ENCODE measurements at places on chromosomes 16 and 17.

- DNase-seq, result no peak
Observed at GRCh38 chr17:64718058-64718457, 56.0 kb upstream of the SMURF2 start.

DNA sequence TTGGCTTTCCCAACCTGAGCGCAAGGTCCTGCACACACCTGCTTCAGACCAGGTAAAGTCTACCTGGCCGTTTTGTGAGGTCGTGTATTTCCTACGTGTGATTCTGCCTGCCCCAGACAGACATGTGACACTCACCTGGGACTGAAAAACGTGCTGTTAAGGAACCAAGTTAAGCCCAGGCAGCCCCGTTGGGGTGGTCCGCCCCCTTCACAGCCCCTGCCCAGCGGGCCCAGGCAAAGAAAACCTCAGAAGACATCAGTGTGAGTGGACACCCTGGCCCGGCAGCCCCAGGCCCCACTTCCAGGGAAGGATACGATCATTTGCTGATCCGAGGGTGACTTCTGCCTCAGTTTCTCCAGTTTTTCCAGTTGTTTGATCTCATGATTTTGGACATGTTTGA is 4.7 kb downstream of the CIBAR2 start:
- DNase-seq, result no peak

DNA sequence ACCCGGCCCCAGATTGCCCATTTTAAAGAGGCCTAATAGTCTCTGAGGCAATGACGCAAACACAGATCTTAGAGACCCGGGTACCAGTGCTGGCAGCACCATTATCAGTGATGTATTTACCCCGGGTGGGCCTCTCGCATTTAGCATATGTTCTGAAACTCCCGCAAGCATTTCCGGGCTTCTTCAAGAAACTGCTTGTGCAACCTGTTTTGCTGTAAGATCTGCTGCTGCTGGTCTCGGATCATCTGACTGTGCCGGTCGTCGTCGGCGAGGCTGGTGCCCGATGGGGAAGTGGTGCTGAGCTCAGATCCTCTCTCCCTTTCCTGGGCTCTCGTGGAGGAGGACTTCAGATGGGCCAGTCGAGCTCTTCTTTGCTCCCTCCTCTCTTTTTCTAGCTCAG is 12.5 kb downstream of the CEP295NL start:
- no peak for DNase-seq

- DNase-seq, result no peak
Observed at GRCh38 chr16:75702242-75702641, 981 bp upstream of the DUXB start.

DNA sequence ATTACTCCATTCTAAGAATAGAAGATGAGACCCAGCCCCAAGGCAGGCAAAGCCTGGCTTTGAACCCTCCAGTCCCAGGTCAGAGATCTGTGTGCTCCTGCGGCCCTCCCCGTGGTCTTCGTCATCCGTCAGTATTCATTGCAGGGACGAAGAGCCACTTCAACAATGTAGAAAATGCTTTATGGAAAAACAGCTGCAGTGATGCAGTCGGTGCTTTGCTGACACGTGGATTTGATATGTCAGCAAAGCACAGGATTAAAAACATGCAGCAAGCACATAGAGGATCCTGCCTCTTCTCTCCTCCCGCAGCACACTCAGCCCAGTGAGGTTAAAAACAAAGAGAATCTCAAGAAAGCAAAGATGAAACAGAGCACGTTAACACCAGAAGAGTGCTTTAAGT is 117.1 kb upstream of the AXIN2 start:
- DNase-seq, result no peak

- DNase-seq, result no peak
Observed at GRCh38 chr17:34378664-34379101, 15.7 kb upstream of the CCL1 start.

- DNase-seq, result no peak
Observed at GRCh38 chr17:76139801-76140660, 1.0 kb downstream of the FOXJ1 start.

DNA sequence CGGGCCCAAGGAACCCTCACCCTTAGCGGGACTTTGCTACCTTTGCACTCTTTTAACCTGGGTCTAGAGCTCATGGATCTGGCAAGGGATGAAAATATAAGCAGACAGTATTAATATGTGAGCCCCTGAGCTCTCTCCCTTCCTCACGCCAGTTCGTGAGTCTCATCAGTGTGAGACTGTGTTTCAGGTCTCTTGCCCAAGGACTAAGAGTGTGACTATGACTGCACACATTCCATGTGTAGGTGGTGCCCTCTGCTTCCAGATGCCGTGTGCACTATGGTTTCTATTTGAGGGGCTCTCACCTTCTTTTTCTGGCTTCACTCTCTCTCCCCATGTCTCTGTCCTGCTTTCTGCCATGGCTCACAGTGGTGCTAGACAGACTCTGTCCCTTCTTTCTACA is 40.5 kb downstream of the DHRS7B start:
- no peak for DNase-seq

DNA sequence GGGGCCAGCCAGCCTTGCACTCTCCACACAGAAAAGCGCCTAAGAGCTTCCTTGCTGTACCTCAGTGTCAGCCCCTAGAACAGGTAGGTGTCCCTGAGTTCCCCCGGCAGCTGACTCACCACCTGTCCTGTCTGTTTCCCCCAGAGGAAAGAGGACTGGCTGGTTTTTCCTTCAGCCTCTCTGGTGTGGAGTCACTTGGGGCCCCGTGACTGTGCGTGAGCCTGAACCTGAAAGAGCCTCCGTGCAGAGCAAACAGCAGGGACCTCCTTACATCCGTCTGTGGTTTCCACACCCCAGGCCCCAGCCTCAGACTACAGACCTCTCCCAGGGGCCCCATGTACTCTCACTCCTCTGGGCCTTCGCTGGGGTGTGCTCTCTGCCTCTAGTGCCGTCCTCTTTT is 87.8 kb downstream of the GNAO1 start:
- DNase-seq, result no peak

DNA sequence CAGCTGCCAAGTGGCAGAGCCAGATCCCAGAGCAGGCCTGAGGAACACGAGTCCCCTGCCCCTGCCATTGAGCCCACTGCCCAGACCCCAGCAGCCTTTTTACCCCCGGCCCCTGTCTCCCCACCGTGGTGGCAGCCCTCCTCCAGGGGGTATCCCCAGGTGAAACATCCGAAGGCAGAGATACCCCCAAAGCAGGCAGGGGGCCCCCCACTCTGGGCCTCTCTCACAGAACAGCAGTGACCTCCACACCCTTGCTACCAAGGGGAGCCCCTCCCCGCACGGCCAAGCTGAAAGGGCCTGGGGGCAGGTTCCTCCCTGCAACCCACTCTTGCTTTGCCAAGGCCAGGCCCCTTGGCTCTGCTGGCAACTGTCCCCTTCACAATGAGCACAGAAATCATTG is 142.2 kb downstream of the ENGASE start:
- no peak for DNase-seq

DNA sequence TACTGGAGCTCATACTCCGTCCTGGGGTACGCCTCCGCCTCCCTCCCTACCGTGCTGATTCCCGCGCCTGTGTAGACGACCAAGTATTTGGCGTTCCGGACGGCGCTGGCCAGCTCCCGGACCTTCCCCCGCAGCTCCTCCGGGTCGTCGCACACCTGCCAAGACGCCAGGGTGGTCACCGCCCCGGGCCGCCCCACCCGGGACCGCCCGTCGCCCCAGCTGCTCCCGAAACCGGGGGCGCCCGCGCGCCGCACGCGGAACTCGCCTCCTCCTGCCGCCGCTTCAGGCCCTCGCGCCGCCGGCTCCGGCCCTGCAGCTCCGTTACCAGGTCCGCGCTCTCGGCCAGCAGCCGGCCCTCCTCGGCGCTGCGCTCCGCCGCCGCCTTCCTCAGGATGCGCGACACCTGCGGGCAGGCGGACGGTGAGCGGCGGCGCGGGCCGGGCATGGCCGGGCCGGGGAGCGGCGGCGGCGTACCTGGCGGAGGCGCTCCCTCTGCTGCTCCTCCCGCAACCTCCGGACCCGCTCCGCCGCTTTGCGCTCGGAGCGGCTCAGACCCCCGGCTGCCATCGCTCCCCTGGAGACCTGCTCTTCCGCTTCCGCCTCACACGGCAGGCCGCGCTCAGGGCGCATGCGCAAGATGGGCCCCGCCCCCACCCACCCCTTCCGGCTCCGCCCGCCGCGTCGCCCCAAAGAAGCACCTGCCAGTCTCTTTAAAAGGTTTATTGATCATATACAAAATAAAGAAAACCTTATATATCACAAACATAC is at the start of gene SIRT7:
TSS of gene SIRT7 (minus strand) at position 612 of the 768 bp plus-strand sequence. CDS start at position 567, 45 bp downstream.
- DNase-seq, result peak; percentile 77

GRCh38 chr17:5506307-5506706 is 19.9 kb downstream of the MIS12 start:
- no peak for DNase-seq

DNA sequence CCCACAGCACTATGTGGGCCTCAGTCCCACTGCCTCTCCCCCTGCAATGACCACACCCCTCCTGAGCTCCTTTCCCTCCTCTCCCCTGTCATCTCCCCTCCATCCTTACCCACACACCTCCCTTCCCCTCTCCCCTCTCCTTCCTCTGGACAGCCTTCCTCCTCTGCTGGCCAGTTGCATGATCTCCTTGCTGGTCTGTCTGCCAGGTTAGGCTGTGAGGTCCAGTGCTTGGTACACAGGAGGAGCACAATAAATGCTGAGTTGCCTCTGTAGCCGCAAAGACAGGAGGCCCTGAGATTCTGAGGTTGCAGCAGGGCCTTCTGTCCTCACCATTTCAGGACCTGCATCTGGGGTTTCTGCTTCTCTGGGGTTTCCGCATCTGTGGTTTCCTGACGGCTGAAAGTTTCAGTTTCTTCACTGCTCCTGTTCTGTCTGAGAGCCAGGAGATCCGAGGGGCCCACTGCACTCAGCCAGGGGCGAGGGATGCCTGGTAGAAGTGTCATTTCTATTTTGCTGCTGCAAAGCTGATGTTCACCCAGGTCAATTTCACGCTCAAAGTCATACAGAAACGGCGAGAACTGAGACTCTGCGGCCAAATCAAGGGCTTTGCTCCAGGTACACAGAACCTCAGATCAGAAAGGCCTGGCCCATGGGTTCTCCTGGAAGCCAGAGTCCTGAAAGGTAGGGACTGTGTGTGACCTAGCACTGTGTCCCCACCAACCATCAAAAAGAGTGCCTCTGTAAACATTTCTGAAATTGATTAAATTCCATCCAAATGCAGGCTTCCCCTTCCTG is 4.6 kb upstream of the SLC12A3 start:
- no peak for DNase-seq

DNA sequence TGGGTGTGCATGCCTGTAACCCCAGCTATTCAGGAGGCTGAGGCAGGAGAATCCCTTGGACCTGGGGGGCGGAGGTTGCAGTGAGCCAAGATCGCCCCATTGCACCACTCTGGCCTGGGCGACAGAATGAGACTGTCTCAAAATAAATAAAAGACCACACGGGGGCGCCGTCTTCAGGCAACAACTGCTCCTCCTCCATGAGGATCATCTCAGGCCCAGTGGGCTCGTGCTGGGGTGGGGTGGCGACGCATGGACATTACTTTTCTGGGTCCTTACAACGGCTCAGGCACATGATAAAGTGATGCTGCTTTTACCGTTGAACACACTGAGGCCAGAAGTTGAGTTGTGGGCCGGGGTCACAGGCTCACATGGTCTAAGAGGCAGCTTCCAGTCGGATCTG is 56.2 kb downstream of the PRMT7 start:
- DNase-seq, result no peak

DNA sequence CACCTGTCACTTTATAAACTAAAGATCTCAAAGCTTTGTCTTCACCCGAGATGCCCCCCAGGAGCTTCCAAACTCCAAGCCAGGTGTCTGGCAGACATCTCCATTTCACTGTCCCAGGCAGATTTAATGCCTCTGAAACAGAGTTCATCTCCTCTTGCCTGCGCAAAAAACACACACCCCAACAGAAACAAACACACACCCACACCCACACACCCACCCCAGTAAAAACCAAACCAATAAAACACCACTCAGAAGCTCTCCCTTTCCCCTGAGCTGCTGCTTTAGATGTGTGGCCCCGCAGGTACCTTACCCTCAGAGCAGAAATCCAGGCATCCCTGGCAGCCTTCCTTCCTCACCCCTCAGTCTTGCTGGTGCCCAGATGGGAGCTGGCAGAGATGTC is 14.4 kb downstream of the SEC14L1 start:
- no peak for DNase-seq

GRCh38 chr17:45129940-45130680 is 2.2 kb downstream of the PLCD3 start:
- no peak for DNase-seq

- no peak for DNase-seq
Observed at GRCh38 chr16:722835-723633, 2.1 kb downstream of the ANTKMT start.

DNA sequence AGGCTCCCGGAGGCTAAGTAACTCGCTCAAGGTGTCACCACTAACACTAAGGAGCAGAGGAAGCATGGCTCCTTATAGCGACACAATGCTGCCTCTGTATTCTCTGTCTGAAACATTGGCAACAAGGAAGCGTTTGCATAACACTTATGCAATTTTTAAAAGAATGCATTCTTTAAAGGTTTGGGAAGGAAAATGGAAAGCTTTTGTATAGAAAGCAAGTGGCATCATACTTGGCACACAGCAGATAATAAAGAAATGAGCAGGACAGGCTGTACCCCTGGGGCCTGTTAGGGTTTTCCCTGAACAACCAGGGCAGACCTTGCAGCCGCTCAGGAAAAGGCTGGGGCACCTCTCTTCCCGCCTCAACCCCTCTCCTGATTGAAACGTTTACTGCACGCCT is 36.9 kb downstream of the PPL start:
- no peak for DNase-seq

GRCh38 chr16:6265968-6266367 is 1066.7 kb upstream of the RBFOX1 start:
- no peak for DNase-seq

GRCh38 chr16:79099716-79100115 is 500.8 kb downstream of the MAF start:
- no peak for DNase-seq

DNA sequence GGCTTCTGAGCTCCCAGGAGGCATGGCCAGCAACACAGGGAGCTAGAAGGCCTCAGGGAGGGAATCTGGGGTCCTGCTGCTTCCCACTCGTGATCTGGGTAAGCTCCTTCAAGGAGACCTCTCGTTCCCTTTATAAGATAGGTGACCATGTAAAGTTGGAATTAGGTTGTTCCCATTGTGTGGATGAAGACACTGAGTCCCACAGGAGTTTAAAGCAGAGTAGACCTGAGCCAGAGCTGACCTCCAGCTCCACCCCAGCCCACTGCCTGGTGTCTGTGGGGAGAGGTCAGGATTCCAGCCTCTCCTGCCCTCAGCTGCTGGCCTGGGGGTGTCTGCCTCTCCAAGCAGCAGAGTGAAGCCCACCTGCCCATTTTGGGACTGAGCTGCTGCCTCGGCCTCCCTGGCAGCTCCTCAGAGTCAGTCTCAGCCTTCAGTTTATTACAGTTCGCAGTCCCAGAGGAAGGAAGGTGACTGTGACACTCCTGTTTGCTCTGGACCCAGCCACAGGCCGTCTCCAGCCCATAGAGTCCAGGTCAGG is 33.1 kb upstream of the LGALS9 start:
- DNase-seq, result no peak

GRCh38 chr16:19354371-19354770 is 63.3 kb upstream of the TMC5 start:
- DNase-seq, result no peak

GRCh38 chr17:47716375-47716774 is 16.7 kb upstream of the TBX21 start:
- DNase-seq, result no peak

GRCh38 chr17:42018339-42018738 is 1.1 kb upstream of the DNAJC7 start:
- no peak for DNase-seq

- DNase-seq, result no peak
Observed at GRCh38 chr17:371583-371982, 19.0 kb upstream of the RPH3AL start.
